Thymus (tissue), 14 donors: ENCODE measurements at places on chromosomes 3 and 15. TPM values are rescaled to one million over a fixed set of nuclear protein-coding genes. Genes with fewer than 3 reads are reported as not detected.

DNA sequence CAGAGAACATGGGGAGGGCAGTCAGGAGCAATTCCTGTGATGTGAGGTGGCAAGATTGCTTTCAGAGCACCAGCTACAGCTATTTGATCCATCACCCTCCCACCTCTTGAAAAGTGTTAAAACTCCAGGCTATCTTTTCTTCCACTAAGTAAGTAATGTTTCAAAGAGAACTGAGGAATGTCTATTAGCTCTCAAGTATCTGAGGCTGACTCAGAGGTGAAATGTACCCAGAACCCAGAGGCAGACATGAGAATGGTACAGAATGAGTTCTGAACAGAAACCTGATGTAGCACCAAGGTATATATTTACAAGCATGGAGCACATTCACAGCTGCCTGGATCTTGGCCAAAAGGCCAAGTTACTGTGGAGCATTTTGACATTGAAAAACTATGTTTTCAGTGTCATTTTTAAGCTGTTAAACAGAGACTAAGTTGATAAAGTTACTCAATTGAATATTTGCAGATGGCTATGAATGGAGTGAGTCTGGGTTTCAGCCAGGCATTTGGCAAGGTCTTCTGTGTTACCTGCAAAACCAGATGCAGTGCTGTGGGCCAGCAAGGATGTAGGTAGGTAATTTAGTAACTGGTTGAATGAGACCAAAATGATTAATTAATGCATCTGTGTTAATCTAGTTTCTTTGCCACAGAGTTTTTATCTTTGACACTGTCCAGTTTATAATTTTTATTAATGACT, 227.7 kb upstream of the CD96 start:
- DNase-seq = no peak

DNA sequence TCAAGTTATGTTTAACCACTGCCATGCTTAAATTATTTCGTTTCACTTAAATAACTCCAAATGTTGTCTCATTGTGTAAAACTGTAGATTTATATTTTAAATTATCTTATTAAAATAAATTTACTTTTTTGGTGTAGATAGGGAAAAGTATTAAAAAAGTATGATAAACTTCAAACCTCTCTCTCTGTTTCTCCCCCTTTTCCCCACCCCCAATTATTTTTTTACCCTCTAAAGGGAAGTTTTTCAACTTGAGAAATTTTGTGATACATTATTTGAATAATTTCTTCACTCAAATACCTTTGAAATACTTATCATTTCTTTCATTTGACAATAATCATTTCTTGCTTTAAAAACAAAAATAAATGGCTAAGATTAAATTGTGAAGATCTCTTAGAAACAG, 66.9 kb upstream of the EIF1B start:
- DNase-seq = no peak

ATP11B gene
- 76.9 TPM for total RNA-seq

DNA sequence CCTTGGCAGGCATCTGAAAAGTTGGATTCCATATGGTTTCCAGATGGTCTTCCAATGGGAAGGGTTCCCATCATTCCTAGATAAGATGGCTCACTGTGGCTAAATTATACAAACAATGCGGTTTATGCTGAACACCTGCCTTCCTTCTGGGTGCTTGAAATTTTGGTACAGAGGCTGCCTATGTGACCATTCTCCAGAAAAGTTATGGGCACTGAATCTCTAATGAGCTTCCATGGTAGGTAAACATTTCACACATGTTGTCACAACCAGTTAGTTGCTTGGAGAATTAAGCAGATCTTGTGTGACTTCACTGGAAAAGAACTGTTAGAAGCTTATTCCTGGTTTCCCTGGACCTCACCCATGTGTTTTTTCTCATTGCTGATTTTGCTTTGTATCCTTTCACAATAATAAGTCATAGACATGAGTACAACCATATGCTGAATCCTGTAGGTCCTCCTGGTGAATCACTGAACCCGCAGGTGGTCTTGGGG, 30.1 kb downstream of the PLOD2 start:
- DNase-seq = no peak

GRCh38 chr15:89880727-89881126, 13.1 kb downstream of the AP3S2 start:
- DNase-seq = no peak

TTC21A gene
- 1.3 TPM for total RNA-seq

HTR3E gene
- not detected for total RNA-seq

DNA sequence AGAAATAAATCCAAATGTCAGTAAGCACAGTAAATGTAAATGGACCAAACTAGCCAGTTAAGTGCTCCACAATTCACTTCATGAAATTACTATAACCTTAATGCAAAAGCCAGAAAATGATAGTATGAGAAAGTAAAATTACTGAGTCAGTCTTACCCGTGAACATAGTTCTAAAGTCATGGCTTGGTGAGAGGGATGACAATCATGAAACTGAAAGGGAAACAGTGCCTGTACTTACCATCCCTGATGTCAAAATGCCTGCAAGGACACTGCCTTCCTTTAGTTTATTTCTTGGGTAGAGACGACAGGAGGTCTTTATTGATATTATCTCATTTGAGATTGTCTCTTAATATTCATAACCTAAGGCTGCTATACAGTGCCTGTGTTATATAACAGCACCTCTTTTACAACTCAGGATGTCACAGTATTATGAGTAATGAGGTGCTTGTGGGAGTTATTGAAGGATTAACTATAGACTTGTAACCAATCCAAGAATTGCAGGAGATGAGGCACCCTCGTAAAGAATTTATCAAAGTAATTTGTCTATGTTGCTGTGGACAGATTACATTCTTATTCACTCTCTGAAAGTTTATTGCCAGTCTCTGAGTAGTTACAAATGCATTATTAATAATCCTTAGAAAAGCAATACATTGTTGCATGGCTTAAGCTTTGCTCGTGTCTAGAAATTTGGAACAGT, 142.9 kb upstream of the BFSP2 start:
- DNase-seq = no peak

P3H2 gene
- total RNA-seq = 5.9 TPM

DNA sequence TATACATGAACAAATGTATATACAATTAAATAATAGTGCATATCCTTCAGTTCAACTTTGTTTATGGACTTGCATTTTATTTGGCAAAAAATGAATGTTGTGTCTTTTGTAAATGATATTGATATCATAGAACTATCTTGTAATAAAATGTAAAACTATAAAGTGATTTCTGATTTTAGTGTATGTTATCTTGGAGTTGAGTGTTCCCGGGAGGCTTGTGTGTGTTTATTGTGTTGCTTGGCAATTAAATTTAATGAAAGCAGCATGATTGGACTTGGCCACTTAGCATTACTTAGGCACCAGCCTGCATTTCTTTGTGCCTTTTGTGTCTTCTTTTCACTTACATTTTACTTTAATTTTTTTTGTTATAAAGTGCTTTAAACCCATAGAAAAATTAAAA, 10.6 kb downstream of the ARHGEF26 start:
- DNase-seq = no peak

DNA sequence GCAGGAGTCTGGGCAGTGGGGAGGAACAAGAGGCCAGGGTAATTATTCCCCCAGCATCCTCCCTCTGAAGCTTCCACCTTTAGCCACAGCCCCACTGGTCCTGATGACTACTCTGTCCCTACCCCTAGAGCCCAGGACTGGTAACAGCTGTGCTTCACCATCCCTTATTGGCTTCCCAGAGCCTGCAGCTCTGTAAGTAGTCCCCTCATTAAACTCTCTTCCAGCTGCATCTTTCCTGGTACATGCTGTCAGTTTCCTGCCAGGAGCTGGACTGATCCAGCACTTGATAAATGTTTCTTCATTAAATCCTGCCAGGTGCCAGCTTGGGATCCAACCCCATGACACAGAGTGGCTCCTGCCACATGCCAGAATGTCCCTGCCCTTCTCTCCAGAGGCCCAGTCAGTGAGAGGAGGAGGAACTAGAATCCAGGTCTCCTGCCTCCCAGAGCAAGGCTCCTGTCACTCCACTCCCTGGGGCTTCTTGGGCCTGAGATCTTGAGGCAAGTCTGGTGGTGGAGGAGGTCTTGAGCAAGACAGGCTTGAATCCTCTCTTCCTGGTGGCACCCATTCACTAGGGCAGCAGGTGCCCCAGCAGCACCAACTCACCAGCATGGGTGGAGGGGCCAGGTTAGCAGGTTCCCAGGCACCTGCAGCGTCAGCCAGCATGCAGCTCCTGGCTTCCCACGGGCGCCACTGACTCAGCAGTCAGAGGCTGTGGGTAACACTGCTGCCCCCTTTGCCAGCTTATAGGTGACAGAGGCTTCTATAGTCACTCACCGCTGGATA, 27.6 kb downstream of the FBXW12 start:
- no peak for DNase-seq

GRCh38 chr3:50347187-50347813, 1.8 kb upstream of the ZMYND10 start:
- DNase-seq = peak; percentile 51

- no peak for DNase-seq
Observed at GRCh38 chr15:78063217-78063616, 14.3 kb downstream of the TBC1D2B start.

SRGAP3 gene
- 4.4 TPM for total RNA-seq

- DNase-seq = no peak
Observed at GRCh38 chr3:97658668-97659285, 105.8 kb upstream of the ARL6 start.

DNA sequence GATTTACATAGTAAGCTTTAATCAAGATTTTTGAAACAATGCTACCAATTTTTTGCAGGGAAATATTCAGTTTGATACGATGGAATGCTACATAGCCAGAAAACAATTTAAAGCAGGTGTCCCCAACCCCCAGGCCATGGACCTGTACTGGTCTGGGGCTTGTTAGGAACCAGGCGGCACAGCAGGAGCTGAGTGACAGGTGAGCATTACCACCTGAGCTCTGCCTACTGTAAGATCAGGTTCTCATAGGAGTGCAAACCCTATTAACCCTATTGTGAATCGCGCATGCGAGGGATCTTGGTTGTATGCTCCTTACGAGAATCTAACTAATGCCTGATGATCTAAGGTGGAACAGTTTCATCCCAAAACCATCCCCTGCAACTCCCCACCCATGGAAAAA, 322.6 kb upstream of the NECTIN3 start:
- no peak for DNase-seq

- DNase-seq = no peak
Observed at GRCh38 chr3:188573291-188573940, 419.5 kb downstream of the LPP start.

DNA sequence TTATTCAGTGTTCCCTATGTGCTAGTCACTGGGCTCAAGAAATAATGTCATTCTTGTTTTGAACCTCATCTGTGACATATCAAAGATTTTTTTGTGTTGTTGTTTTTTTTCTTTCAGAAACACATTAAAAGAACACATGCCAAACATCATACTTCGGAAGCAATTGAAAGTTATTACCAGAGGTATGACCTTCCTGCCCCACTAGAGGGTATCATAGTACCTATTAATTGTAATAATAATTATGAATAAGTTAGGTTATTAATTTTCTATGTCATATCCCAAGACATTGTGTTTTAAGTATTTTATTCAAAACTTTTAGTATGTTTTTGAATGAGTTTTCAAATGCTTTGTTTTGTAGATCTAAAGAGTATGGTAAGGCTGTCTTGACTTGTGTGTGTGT, 65.7 kb downstream of the CDIN1 start:
- no peak for DNase-seq

GRCh38 chr15:52714968-52715367, 35.8 kb upstream of the ATOSA start:
- no peak for DNase-seq

- no peak for DNase-seq
Observed at GRCh38 chr15:31392761-31393401, 66.2 kb downstream of the KLF13 start.

DNA sequence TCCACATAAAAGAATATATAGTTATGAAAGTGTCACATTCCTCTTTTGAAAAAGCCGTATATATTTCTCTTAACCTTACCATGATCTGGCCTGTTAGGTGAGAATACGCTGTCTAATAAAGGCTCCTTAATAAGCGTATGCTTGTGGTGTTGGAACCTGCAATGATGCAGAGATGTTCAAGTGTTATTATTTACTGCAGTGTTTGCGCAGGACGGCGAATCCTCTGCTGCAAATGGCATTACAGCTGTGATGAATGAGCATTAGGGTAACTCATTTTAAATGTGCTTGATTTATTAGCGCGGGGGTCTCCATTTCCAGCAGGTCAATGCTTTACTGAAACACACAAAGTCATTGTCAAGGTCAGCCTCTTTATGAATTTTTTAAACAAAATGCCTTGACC, 94.6 kb downstream of the CDIN1 start:
- DNase-seq = no peak

CACNA2D2 gene
- total RNA-seq = 0.57 TPM

DNA sequence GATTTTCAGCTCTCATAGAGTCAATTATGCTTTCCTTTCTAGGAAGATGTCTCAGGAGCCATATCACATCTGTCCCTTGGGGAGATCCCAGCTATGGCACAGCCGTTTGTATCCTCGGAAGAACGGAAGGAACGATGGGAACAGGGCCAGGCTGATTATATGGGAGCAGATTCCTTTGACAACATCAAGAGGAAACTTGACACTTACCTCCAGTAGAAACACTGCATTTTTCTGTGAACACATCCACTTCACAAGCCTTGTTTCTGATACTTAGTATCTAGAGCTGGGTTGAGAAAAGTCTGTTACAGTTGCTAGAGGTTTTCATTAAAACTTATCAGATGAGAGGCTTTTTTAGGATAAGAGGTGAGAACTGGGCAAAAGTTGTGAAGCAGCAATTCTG, 35.4 kb downstream of the GYG1 start:
- no peak for DNase-seq

GRCh38 chr3:152742368-152743347, 92.3 kb upstream of the P2RY1 start:
- DNase-seq = no peak

DNA sequence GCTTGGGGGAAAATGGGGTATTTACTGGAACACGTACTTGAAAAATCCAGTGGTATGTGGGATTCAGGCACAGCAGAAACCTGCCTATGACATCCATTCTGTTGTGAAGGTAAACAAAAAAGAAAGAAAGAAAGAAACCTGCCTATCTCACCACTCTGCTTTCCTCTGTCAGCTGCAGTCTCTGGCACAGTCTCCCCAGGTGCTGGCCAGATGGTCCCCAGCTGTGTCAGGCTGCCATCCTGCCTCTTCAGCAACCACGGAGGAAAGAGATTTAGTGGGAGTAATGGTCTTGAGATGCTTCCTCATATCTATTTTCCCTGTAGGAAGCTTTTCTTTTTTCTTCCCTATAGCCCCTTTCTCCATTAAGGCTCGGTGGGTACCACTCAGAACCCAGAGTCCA, 2.5 kb upstream of the PXYLP1 start:
- DNase-seq = no peak

GRCh38 chr3:140292170-140292569, 357.2 kb downstream of the CLSTN2 start:
- no peak for DNase-seq

GOLGA8O gene
- 0.33 TPM for total RNA-seq
